Prostate gland (tissue), 2 donors: ENCODE measurements at places on chromosomes 5 and 9. TPM values are rescaled to one million over a fixed set of nuclear protein-coding genes. Genes with fewer than 3 reads are reported as not detected.
A peak's percentile ranks its signal among the peaks of the same experiment; 100 is the strongest.

DNA sequence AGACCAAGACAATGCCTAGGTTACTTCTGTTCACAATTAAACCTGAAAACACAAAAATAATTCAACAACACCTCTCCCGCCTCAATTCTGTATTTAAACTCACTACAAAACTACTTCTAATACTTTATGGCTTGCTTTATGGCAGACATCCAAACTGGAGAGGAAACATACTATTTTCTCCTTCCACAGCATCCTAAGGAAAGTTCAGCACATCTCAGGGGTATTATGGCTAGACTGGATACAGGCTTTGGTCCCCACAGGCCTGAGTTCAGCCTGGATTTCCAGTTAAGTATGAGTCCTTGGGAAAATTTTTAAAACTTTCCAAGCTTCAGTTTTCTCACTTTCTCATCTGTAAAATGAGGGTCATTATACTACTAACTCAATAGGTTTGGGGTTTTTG lies 480.2 kb downstream of the CAAP1 start:
- no peak for DNase-seq

DNA sequence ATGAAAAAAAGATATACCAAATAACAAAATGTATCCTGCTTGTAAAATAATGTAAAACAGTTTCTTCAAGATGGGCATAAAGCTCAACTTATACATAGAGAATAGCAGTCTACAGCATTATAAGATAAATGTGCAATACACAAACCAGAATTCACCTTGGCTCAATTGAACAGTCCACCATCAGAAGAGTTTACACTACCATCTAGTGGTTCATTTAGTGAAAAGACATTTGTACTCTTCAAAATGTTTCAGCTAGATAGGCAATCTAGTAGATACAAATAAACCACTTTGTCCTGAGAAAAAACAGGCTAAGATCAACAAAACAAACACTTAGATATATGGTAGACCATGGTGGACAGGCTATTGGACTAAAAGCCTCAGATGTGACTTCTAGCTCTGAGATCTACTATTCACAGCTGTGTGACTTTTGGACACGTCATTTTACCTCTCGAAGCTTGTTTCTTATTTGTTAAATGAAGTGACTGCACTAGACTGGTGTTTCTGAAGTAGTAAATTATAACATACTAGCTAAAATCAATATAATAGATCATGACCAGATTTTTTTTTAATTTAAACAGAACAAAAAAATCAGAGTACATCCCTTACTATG lies 22.1 kb upstream of the TPD52L3 start:
- no peak for DNase-seq

- no peak for DNase-seq
These were observed 458.4 kb upstream of the C9orf72 start for GRCh38 chr9:28031521-28032267.

DNA sequence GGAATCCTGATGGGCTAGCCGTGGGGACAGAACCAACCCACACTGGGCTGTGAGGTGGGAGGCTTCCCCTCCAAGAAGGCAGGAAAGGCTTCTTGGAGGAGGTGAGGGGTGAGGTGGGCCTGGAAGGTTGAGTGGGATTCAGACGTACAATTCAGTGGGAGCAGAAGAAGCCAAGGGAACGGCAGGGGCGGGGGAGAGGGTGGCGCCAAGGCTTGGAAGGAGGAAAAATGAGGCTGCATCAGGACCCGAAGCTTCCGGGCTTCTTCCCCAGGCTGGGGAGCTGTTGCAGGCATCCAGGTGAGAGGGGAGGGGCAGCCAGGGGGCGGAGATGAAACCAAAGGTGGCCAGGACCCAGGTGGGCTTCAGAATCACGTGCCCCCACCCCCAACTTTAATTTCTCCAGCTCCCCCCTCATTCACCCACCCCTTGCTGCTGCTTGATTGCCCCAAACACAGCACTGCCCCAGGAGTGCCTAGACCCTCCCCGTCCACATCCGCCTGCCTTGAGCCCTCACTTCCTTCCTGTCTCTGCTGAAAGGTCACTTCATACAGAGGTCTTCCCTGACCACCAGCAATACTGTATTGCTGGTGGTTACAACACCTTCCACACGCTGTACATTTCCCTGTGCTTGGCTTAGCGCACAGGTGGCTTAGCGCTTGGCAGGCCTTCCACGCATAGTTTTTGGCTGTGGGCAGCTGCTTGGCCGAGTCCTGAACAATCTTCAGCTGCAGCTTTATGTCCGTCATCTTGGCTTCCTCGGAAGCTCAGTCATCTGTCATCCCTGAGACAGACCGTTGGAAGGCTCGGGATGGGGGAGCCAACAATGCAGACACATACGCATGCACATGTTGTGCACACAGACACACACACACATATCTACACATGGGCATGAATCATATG lies 193.5 kb downstream of the RGS3 start:
- DNase-seq: no peak

DNA sequence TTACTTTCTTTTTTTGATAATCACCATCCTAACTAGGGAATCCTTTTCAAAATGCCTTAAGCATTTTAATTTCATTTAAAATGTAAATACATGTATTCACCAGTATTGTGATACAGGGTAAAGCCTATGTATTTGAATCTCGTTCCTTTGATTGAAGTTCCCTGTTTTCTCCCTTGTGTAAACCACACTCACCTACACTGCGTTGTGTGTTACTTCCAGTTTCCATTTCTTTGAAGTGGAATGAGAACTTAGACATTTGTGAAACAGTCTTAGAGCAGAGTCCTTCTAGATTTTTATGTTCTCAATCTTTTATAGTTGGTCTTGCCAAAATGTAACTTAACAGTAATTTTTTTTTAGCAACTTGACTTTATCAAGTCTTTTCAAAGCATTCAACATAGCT lies 101.4 kb downstream of the ZNF462 start:
- no peak for DNase-seq

DNA sequence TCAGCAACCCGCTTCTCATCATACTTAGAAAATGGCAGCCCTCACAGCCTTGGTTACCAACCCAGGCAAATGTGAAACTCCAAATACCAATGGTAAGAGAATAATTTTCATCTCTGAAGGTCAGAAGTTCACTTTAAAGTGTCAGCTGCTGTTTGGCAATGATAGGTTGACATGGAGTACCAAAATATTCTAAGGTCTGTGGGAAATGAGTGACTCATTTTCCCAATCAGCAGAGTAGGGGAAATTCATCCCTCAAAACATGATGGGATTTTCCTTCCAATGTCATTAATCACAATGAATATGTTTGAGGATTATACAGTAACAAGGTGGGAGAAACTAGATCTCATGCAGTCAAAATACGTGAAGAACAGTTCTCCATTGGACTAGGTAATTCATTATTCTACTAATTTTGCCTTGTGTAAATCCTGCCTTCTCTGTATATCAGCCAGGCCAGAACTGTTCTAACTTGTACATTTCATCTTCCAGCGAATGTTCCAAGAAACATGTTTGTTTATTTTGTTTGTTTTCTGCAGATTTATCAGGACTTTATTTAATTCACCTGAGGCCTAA lies 53.1 kb upstream of the ERBIN start:
- no peak for DNase-seq

DNA sequence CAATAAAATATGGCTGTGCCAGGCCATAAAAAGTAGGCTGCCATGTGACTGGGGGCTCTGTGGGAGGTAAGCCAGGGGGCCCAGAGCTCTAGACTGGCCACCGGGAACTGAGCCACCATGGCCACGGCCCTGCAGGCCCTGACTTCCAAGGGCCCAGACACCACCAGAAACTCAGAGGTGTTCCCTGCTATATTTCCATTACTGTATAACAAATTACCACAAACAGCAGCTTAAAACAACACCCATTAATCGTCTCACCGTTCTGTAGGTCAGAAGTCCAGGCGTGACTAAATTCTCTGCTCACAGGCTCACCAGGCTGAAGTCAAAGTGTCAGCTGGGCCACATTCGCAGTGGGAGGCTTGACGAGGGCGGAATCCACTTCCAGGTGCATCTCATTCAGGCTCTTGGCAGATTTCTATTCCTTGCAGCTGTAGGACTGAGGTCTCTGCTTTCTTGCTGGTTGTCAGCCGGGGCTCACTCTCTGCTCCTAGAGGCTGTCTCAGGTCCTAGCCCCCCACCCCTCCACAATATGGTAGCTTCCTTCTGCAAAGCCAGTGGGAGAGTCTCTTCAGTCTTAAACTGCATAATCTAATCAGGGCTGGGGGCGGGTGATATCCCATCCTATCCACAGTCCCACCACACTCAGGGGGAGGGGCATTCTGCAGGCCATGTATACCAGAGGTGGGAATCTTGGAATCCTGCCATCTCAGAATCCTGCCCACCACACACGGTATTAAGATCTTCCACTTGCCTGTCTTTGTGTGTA lies 125.4 kb downstream of the C5orf15 start:
- no peak for DNase-seq

DNA sequence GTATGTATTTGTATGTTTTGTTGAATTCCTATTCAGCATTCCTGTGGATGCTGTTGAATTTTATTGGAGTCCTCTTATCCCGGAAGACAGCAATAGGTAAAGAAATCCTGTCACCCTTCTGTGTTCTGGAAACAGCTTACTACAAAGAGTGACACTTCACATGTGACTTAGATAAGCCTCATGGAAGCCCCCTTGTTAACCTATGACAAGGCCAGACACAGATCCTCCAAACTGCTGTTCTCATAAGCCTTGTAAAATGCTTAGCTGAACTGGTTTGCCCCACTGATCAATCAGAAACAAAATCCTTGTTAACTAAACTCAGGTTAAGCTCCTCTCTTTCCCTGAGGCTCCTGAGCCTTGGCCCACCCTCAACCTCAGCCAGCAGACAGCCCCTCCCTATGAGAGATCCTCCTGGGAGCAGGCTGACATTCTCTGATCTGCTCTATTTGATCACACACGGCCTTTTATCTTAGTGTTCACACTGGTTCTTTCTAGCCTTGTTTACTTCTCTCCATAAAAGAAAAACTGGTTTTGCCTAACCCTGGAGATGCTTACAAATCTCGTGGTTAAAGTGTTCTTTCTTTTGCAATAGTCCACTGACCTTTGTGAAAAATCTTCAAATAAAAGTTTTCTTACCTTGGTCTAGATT lies 29.4 kb upstream of the ATP6V1G1 start:
- peak; percentile 53 for DNase-seq

DNA sequence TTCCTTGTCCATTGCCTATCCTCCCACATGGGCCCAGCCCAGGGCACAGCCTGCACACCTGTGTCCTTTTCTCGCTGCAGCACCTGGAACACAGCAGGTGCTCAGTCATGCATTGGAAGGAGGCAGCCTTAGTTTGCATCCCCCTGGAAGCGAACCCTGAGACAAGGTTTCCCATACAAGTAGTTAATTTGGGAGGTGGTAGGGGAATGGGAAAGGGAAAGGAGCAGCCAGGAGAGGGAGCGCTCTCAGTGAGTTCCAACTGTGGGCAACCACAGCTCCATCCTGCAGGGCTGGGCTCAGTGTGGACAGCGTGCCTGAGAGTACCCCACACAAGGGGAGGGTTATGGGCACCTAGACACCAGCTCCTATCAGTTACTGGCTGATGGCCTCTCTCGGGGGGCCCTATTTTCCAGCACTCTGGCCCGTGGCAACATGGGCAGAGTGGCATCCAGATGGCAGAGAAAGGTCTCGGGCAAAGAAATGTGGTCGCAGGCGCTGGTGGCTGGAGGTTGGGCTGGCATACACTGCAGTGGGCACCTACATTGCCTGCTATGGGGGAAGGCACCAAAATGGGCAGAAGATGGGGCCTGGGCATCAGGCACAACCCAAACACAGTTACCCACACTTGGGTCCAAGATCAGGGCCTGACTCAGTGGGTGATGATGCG lies 50.1 kb downstream of the TSPAN17 start:
- DNase-seq: no peak

GRCh38 chr5:4023753-4024335 lies 428.2 kb downstream of the IRX1 start:
- no peak for DNase-seq

- DNase-seq: no peak
These were observed 20.7 kb upstream of the STX17 start for GRCh38 chr9:99885747-99886146.

- DNase-seq: no peak
These were observed 38.1 kb downstream of the PBX3 start for GRCh38 chr9:125785248-125785751.

- no peak for DNase-seq
These were observed 34.9 kb upstream of the SLC1A3 start for GRCh38 chr5:36571401-36572042.

DNA sequence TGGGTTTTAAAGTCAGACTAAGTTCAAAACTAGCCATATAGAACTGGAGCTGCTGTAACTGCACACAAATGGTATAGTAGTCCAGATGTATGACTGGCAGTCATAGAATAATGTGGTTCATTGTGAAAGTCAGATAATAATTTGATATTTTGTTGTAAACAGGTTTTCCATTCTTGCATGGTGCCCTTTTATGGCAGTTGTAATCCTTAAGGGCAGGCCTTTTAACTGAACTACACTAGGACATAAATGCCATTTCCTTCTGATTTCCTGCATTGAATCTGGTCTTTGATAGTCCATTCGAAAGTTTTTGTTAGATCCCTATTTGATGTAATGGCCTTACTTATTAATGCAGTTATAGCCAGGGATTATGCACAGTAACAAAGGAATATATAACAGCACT lies 632.6 kb downstream of the PDE4D start:
- no peak for DNase-seq

DNA sequence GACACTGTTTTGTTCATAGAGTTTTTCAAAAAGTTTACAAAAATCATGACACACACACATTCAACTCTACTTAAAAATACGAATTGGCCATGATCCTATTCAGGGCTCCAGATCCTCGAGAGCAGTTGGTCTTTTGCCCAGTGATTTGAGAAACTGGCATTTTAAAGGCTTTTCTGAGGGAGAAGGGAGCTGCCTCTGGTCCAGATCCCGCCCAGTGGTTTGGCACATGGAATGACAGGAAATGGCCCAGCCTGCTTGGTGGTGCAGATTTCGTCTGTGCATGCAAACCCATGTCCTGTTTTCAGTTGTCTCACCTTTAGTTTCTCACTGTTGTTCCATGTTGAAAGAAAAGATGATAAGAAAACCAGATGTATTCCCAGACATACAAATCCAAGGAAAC lies 3.6 kb downstream of the CAMK4 start:
- no peak for DNase-seq

DNA sequence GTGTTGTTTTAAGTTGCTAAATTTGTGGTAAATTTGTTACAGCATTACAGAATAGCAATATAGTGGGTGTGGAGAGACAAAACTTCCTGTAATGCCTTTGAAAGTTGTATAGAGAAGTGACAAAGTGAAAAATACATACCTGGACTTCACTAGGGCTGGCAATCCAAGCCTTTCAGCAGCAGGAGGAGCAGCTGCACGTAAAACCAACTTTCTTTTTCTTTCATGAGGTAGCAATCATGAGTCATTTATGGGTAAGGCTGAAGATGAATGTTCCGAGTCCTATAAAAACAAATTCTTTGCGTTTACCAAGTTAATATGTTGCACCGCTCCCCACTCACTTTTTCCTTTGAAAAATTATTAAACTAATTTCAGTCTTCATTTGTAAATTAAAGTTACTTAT lies 1138.2 kb downstream of the TAF11L14 start:
- DNase-seq: no peak

- no peak for DNase-seq
These were observed 435.3 kb downstream of the NR2F1-AS1 start for GRCh38 chr5:93145767-93146166.

The INSL4 gene
- total RNA-seq: not detected

The PPP2R2B gene
- 0.68 TPM for total RNA-seq

The HAVCR2 gene
- 1.8 TPM for total RNA-seq

The C6 gene
- 4.6 TPM for total RNA-seq

The TAF1L gene
- total RNA-seq: 2.0 TPM

The CCDC152 gene
- total RNA-seq: 1.8 TPM

The ZNF782 gene
- total RNA-seq: 30.9 TPM

The SLC4A9 gene
- not detected for total RNA-seq
